ENCODE measurements at places on chromosomes 2 and 18.

- DNase-seq = no peak
These were observed 42.1 kb downstream of the HS1BP3 start for GRCh38 chr2:20608666-20609348.

DNA sequence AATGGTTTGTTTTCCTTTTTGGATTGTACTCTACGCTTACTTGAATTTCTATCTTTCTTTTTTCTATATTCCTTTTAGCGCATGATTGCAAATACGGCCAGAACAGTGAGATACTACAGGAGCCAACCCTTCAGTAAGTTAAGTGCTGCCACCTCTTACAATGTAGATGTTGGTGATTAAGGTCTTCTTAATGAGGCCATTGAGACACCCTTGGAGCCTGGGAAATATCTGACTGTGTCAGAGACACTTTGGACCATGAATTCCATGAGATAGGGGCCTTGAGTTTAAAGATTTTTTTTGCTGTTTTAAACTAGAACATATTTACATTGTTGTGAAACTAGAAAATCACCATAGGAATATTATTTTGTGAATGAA lies 27.1 kb upstream of the MAP3K20 start:
- no peak for DNase-seq

DNA sequence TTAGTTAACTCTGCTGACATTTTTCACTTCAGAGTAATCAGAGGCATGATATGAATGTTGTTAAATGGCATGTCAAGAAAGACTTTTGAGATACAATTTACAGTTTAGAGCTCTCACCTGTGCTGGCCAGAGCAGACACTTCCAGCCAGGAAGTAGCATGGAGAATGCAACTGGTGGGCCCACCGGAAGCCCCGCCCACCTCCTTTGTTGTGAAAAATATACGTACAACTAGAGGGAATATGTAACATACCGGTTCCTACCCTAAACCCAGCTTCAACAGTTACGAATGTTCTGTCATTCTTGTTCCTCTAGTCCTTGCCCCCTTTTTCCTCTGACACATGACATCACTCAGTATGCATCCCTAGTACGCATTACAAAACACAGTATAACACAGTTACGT lies 70.2 kb upstream of the ITM2C start:
- peak; percentile 34 for DNase-seq

DNA sequence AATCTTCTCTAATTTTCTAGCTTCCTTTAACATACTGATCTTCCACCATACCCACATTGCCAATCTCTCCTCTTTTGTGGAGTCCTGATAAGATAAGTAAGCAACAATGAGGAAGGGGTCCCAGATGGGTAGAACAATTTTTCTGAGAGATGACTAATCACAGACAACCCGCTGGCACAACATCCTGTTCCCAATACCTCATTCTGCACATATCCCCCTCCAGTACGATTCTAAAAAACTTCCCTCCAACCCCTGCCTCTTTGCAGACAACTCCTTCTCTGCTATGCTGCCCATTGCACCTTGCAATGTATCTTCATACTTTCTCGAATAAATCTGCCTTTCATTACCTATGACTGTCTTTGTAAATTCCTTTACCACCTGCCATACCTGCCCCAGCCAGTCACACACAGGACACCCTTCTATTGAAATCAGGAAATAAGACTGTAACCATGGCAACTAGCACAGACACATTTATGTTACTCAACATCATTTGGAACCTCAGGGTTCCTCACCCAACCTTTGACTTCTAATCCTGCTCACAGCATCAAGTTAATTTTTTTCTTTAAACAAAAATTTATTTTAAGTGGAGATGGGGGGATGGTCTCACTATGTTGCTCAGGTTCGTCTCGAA lies 7.4 kb upstream of the EXOC6B start:
- DNase-seq = no peak

- DNase-seq = no peak
These were observed 251.3 kb downstream of the PARD3B start for GRCh38 chr2:204796581-204796980.

DNA sequence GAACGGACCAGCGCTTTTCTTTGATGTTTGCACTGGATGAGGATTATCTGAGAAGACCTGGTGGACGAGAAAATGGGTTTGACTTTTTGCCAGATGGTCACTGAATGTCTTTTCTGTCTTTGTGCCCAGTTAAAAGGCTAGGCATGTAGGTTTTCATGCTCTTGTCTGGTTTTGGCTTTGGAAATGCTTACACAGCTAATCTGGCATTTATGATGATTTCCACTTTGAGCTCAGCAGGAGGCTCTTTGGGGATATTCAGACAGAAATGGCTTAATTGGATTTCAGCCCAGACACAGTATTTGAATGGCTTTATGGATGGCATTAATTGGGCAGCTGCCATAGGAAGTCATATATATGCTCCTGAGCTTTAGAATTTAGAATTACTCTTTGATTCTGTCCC lies 59.6 kb downstream of the NCK2 start:
- DNase-seq = no peak

GRCh38 chr2:230905448-230906421 lies 19.3 kb downstream of the GPR55 start:
- peak; percentile 84 for DNase-seq

DNA sequence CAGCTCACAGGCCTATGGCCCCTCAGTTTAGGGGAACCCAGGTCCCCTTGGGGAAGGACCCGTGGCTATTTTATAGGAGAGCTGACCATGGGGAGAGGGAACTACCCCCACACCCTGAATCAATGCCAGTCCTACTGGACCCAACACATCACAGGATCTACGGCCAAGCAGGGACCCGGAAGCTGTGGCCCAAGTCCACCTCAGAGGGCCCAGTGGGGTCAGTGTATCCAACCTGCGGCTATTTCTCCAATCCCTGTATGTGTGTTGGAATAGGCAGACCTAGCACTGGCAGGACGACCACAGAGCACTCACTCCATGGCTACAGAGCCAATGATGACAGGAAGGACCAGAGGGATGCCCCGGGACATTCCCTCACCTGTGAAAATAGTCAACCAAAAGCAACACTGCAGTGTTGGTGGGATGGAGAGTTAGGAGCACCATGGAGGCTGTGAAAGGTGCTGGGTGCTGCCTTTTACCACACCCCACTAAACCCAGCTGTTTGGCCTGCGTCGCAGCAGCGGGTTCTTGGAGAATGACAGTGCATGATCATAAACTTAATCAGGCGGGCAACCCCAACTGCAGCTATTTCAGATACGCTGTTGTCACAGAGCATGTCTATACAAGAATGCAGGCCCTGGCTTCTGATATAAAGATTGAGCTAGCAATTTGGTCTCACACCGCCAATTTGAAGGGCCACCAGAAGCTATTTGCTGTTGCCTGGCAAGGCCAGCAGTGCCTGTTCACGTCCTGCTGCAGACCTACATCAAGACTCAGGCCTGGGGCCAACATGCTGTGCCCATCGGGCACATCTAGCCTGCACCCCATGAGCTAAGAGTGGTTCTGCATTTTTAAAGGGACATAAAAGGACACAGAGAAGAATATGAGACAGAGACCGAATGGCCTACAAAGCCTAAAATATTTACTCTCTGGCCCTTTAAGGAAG lies 110.4 kb downstream of the EIPR1 start:
- no peak for DNase-seq

DNA sequence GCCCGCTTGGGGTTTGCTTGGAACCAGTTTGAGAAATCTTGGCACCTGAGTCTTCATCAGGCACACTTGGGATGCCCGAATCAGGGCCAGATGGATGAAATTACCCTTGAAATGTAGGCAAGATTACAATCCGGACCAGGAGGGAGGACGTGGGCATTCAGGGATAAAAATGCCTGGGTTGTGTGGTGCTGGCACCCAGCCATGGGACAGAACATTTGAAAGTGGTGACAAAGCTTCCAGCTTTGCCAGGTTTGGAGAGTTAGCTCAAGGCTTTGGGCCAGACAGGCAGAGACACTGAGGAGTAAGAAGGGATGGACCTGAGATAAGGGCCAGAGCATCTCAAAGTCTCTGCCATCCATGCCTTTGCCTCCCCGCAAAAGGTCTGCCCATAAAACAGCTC lies 182.2 kb downstream of the TTC32 start:
- no peak for DNase-seq

GRCh38 chr18:10368456-10369453 lies 85.7 kb upstream of the APCDD1 start:
- DNase-seq = no peak

- DNase-seq = no peak
These were observed 1139.6 kb upstream of the FAM98A start for GRCh38 chr2:34738691-34739090.

DNA sequence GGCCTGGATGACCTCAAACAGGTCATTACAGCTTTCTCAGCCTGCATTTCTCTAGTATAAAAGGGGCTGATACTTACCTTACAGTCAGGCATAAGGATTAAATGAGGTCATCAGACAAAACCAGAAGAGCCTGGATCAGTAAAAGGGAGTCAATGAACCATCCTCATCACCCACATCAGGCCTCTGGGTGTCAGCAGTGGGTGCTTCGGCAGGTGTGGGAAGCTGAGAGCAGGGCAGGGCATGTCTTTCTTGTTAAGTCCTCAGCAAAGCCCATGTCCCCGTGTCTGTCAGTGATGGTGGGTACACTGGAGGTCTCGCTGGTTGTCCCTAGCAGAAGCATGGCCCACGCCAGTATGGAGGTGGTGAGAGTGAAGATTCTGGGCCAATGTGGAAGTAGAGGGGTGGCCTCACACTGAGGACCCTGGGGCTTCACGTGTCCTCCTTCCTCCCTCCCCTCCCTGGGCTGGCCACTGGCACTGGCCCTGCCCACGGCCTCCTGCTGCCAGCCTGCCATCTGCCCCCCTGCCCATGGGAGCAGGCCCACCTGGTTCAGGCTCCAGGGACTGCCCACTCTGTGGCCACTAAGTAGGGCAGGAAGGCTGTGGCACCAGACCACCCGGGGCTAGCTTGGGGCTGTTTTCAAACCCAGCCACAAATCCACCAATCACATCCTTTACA lies 4.4 kb downstream of the ADRA2B start:
- DNase-seq = no peak

DNA sequence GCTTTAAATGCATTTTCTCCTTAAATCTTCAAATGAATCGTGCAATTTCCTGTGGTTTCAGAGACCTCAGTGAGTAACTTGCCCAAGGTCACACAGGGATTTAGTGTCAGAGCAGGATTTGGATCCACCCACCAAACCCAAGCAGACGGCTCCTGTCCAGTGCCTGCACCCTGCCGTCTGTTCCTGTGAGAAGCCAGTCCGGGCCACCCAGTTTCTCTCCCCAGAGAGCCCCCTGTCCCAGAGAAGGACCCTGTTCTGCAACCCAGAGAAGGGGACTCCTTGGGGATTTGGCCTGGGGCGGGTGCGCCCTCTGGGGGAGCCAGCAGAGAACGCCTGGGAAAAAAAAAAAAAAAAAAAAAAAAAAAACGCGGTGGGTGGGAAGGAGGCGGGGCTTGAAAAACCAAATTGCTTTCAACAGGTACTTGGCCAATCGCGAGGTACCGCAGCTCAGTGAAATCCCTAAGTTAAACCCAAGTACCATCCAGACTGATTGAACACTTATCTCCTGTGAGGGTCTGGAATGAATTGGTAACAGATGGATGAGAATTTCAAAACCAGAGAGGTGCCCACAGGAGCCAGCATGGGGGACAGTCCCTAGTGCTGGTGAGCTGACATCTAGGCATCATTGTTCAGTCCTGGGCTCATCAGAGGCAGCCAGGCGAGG lies 30.9 kb upstream of the REEP1 start:
- DNase-seq = peak; percentile 44

DNA sequence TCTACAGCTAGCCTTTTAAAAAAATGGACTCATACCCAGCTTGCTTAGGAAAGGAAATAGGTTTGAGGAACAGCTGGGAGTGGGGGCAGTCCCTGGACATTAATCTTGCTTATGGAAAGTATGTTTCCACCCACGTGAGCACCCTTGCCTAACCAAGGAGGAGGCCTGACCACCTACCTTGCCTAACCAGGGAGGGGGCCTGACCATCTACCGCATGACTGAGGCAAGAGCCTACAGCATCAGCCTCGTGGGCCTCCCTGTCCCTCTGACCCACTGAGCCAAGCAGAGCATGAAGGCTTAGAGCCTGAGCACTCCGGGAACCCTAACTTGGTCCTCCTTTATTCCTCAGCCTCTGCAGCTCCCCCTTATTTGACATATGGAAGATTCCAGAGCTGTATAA lies 20.2 kb downstream of the PRKAG3 start:
- DNase-seq = no peak

- DNase-seq = no peak
These were observed 205.8 kb downstream of the LDLRAD4 start for GRCh38 chr18:13424363-13424762.

DNA sequence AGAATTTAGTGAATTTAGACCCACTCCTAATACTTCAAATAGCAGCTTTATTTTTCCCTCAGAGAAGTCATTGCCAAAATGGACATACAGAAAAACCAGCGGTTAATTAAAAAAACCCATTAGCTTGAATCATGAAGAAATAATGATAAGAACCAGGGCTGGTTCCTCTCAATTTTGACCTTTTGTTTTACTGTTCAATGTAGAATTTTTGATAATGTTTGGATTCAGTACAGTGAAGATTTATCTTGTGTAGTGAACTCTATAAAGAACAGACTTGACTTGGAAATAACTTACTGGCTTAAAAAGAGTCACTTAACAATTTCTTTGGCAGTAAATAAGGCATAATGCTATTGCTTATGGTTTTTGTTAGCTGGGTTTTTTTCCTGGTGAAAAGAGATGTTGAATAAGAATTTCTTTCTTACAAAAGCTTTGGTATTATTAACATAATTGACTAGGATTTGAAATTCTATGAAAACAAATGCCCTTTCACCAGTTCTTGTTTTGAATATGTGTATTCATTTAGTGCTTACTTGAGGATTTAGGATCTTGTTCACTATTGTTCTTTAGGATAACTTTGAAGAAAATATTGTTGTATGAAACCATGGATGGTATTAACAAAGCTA lies 73.4 kb upstream of the ITPRID2 start:
- DNase-seq = no peak

DNA sequence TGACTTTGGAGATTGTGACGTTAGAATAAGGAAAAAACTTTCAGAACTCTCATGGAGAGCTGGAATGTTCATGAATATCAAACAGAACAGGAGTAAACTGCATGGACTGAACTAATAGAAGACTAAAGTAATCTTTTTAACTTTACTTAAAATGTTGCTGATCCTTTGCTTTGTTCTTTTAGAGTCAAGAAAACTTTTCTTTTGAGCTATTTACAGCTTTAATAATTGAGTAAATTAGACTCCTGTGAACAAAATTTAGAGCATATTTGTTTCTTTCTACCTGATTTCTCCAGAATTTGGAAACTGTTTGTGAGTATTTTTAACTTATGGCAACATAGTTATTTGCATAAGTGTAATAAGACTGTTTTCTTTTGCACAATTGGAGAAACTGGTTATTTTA lies 146.3 kb downstream of the CDCA7 start:
- no peak for DNase-seq

GRCh38 chr18:13494871-13495445 lies 231.4 kb downstream of the FAM210A start:
- no peak for DNase-seq

- DNase-seq = peak; percentile 1
These were observed 9.8 kb downstream of the ARHGAP25 start for GRCh38 chr2:68744366-68744912.
